ENCODE measurements at places on chromosomes 16 and 17.

- DNase-seq = no peak
Measured at GRCh38 chr16:66845080-66845410, 831 bp downstream of the CA7 start.

DNA sequence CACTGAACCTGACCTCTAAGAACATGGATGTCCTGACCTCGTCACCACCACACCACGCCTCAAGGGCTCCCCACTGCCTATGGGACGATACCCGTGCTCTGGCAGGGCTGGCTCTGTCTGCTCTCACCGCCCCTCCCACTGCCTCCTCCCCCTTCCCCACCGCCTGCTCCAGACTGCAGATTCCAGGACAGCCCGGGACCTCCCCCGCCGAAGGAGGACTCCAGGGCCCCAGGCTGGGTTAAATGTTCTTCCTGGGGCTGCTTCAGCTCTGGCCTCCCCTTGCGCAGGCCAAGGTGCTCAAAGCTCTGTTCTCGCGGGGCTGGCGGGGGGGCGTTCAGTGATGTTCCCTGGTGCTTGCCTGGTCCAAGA, 3.1 kb downstream of the NPW start:
- no peak for DNase-seq

GRCh38 chr16:85505794-85506634, 107.1 kb upstream of the GSE1 start:
- DNase-seq = no peak

DNA sequence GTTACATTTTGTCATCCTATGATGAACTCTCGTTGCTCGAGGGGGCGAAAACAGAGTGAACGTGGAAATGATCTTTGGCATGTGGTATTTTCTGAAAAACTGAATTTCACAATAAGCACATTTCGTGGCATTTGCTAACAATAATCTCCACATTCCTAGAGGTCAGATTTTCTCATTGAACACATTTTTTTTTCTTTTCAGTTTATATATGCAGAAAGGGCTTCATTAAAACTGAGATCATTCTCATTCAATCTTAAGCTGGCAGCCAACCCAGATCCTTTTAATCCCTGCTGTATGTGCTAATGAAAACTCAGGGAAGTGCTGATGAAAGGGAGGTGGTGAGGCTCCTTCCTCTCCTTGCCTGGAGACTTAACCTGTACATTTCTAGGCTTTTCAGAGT, 52.6 kb downstream of the PRKCA start:
- no peak for DNase-seq

GRCh38 chr16:1131378-1131994, 21.4 kb upstream of the CACNA1H start:
- DNase-seq = no peak

GRCh38 chr16:61580579-61580978, 455.7 kb downstream of the CDH8 start:
- no peak for DNase-seq

DNA sequence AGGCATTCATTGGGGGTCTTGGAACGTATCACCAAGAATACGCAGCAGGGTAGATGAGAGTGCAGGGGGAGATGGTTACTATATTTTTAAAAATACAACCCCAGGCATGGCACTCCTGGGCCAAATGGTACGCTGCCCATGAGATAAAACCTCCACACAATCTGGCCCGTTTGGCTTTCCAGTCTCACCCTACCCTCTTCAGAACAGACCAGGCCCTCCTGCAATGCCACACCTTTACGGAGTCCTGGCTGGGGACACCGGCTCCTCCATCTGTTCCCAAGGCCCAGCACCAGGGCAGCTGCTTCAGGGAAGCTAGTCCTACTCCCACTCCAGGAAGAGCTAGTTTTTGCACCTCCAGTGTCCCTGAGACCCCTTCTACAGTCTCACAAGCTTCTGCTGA, 24.4 kb downstream of the SNN start:
- no peak for DNase-seq

- peak; percentile 5 for DNase-seq
Measured at GRCh38 chr17:8382052-8382879, 727 bp downstream of the RPL26 start.

DNA sequence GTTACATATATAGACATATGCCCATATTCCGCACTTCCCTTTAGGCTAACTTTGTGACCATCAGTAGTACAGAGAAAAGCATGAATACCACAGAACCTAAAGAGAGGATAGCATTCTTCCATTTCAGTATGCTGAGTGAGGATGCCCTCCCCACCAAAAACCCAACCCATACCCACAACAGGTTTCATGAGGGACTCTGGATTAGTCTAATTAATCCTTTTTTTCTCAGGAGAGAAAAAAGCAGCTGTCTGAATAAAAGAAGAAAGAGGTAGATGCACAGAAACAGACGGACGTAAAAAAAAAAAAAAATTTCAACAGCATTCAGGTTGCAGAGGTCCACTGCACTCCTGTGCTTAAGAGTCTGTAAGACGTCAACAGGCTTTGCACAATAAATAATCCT, 6.7 kb downstream of the MMD start:
- DNase-seq = no peak
